Stimulated activated CD8-positive, alpha-beta memory T cell treated with anti-CD3 and anti-CD28 coated beads, Interleukin-4, amount 100 ng/mL, for 4 hours (primary cell): ENCODE measurements at places on chromosomes 3 and 15.

GRCh38 chr3:177482048-177482691 is 284.9 kb upstream of the TBL1XR1 start:
- DNase-seq = no peak

DNA sequence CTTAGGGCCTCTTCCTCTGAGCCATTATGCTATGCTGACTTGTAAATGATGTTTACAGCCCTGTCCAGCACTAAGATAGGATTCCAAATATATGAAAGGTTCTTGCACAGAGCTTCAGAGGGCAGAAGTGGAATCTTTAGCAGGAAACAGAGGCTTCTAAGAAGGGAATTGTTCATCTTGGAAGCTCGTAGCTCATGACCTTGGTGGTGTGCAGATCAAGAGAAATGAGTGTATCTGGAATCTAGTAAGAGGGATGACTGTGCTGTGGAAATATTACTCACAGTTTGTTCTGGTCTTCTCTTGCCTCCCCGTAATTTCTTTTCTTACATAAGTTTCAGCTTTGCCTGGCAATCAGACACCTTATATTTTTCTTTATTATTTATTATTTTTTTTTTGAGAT is 175.8 kb downstream of the SPATA16 start:
- DNase-seq = no peak

DNA sequence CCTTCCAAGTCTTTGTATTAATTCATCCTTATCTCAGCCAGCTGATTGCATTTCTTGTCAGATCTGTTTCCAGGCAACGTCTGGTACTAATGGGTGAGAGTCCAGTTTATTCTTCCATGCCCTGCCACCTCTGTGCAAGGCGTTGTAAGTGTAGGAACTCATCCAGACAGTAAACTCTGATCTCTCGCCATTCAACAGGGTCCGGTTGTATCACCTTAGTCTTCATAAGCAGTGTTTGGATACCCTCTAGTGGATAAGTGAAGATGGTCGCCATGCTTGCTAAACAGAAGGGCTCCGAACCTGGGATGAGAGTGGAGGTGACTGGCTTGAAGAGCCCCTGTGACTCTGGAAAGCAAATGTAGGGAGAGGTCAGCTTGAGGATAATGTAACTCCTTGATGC is 51.6 kb upstream of the CMTM7 start:
- no peak for DNase-seq

- peak; percentile 16 for DNase-seq
These were observed 1.0 kb upstream of the CD200R1L start for GRCh38 chr3:112847692-112848091.

- DNase-seq = no peak
These were observed 223.9 kb downstream of the UACA start for GRCh38 chr15:70539409-70539808.

- DNase-seq = no peak
These were observed 38.0 kb downstream of the CBLB start for GRCh38 chr3:105830836-105831235.

GRCh38 chr15:98296653-98297052 is 336.1 kb downstream of the ARRDC4 start:
- DNase-seq = no peak

DNA sequence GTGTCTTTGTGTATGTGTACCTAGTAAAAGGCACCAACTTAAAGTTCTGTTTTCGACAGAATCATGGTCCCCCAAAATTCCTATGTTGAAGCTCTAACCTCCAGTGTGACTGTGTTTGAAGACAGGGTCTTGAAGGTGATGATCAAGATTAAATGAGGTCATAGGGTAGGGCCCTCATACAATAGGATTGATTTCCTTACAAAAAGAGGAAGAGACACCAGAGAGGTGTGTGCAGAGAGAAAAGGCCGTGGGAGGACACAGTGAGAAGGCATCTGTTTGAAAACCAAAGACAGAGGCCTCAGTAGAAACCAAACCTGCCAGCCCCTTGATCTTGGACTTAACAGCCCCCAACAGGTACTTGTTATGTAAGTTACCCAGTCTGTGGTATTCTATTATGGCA is 52.0 kb upstream of the CORO2B start:
- DNase-seq = no peak

GRCh38 chr3:197680955-197681521 is 55.7 kb downstream of the RUBCN start:
- DNase-seq = no peak

DNA sequence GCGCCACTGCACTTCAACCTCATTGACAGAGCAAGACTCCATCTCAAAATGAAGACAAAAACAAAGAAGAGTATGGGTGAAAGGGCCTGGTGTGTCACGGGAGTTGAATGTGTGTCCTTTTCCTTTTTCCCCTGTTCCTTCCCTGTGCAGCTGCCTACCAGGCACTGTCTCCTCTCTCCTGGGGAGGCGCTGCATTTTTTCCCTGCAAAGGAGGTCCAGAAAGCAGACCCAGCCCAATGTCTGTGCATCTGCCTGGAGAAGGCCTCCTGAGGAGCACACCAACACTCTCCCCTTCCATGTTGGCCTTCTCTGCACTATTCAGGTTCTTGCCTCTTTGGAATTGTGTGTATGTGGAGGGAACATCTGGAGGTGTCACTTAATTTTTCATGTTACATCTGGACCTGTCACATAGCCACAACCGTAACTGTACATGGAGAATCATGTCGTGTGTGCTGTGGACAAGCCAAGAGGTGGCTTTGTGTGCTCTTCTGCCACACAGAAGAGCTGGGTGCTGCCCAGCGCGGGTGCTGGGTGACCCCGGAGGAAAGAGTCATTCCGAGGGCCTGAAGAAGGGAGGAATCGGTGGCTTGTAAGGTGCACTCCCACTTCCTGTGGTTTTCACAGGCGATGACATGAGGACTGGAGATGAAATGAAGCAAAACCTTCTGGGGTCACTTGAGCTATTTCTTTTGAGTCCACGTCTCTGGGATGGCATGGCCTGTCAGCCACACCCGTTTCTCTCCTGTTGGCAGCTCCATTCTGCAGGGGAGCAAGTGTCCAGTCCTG is 46.5 kb upstream of the CGNL1 start:
- no peak for DNase-seq

DNA sequence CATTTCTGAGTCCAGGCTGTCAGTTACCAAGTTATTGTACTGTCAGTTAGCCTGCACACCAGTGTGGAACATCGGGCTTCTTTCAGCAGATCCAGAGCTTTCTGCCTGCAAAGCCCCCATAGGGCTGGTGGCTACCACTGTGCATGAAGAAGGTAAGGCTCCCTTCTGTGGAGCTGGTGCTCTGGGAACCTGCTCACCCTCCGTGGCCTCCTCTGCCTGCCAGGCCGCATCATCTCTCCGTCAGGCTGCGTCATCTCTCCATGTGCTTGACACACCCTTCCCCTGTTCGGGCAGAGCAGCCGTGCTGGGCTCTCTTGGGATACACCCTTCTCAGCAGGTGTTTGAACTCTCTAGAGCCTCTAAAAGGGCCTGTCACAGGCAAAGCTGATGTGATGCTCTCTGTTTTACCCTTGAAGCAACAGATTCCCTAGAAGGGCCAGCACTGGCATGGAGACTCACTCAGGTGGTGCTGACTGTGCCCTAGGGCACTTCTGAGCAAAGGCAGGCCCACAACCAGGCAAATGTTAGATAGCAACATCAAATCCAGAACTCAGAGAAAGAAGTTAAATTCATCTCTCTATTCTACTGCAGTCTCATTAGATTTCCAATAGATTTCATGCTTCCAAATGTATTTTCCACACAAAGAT is 261.1 kb downstream of the EPHB1 start:
- DNase-seq = no peak

- no peak for DNase-seq
These were observed 156.4 kb upstream of the FRMD4B start for GRCh38 chr3:69542089-69542804.

- no peak for DNase-seq
These were observed 24.9 kb downstream of the FMN1 start for GRCh38 chr15:33169625-33170024.

- no peak for DNase-seq
These were observed 29.5 kb downstream of the MKRN2 start for GRCh38 chr3:12586403-12586802.

- no peak for DNase-seq
These were observed 33.4 kb downstream of the UNC13C start for GRCh38 chr15:54011656-54012055.

DNA sequence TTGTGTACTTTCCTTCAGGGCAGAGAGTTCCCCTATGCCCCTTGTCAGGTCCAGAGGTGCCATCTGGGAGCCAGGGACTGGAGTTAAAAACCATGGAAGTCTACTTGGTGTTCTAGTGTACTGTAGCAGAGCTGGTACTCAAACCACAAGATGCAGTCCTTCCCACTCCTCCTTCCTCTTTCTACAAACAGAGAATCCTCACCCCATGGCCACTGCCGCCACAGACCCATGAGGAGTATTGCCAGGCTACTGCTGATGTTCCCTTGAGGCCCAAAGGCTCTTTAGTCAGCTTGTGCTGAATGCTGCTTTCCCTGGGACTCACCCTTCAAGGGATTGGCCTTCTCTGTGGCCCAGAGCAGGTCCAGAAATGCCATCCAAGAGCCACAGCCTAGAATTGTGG is 229.2 kb upstream of the ZPLD1 start:
- no peak for DNase-seq

DNA sequence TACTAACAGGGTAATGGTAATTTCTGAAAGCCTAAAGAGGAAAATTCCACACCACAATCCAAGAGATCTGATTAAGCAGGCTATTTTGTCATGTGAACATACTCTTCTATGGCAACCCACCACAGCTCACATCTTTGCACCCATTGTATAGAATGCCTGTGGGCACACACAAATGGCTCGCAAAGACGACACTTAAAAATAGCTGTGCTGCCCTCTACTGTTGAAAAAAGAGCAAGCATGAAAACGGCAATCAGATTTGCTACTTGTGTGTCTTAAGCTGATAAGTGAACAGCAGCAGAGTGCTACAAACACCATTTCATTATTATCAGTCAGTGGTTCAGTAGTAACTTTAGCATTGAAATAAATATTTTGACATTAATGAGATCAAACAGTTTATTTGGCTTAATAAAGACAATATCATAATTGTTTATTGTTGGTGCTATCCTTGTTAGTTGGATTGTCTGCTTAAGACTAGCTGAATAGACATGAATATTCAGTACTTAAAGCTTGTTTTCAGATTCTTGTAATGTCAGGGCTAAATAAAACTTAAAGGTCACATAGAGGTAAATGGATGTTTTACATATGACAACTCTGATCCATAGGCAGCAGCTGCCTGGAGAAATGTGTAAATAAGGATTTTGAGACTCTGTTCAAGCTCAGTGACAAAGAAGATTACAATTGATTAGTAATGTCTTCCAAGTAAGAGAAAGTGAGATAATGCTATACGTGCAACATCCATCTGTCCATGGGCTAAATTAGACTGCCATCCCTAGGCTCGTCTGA is 199.1 kb downstream of the LRRN1 start:
- no peak for DNase-seq

- no peak for DNase-seq
These were observed 169.3 kb downstream of the DPH6 start for GRCh38 chr15:35376707-35377106.

DNA sequence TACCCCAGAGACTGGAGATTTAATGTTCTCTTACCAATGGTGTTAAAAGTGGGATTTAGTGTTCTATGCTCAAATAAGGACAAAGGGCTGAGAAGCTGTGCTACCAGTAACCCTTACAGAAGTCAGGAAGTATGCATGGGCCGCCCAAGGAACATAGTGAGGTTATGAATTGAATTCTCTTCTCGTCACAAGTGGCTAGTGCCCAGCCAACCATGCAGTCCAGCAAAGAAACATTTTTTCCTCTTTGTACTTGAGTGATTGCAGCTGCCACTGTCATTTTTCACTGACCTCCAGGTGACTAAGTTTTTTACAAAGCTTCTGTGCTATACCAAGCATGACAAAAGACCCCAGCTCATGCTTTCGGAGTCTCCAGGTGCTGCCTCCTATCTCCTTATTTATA is 110.6 kb upstream of the DCBLD2 start:
- no peak for DNase-seq
